ENCODE measurements at places on chromosomes 13 and 19. TPM values are rescaled to one million over a fixed set of nuclear protein-coding genes. Genes with fewer than 3 reads are reported as not detected.

Gene TMEM147
- 85.7 TPM for total RNA-seq

Gene GPR42
- total RNA-seq: not detected

Gene ZNF549
- 3.7 TPM for total RNA-seq

Gene ZNF85
- total RNA-seq: 10.1 TPM

Gene SYNGR4
- not detected for total RNA-seq

Gene ACTMAP
- total RNA-seq: 11.3 TPM

Data from epithelial cell of alveolus of lung (primary cell).